ENCODE measurements at places on chromosomes 16 and 17.

DNA sequence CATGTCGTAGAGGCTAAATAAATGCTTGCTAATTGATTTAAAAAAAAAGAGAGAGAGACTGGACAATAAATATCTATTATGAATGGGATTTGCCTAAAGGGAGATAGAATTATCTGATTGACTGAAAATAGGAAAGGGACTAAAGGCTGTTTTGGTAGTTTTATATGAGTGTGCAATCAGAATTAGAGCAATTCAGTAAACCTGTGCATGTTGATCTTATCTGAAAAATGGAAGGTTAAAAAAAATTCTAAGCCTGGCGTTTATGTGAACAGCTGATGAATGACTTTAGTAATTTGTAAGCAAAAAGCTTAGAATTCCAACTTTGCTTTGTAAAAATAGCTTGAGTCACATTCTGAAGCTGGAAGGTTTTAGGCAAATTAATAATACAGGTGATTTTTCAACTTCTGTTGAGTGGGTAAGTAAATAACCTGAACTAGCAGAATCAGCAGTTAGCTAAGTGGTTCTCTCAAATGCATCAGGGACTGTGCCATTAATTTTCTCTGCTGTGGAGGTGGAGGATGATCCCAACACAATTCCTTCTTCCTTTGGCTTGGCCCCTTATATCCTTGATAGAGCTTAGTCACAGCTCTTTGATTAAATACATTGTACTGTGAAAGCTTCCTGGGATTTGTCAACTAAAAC lies 254.4 kb downstream of the PHKB start:
- DNase-seq, result no peak

GRCh38 chr17:15456972-15457722 lies 10.3 kb downstream of the CDRT4 start:
- no peak for DNase-seq

- no peak for DNase-seq
These were observed 292.8 kb downstream of the SEC14L1 start for GRCh38 chr17:77433385-77434135.

GRCh38 chr17:17689312-17689711 lies 8.1 kb downstream of the RAI1 start:
- no peak for DNase-seq

DNA sequence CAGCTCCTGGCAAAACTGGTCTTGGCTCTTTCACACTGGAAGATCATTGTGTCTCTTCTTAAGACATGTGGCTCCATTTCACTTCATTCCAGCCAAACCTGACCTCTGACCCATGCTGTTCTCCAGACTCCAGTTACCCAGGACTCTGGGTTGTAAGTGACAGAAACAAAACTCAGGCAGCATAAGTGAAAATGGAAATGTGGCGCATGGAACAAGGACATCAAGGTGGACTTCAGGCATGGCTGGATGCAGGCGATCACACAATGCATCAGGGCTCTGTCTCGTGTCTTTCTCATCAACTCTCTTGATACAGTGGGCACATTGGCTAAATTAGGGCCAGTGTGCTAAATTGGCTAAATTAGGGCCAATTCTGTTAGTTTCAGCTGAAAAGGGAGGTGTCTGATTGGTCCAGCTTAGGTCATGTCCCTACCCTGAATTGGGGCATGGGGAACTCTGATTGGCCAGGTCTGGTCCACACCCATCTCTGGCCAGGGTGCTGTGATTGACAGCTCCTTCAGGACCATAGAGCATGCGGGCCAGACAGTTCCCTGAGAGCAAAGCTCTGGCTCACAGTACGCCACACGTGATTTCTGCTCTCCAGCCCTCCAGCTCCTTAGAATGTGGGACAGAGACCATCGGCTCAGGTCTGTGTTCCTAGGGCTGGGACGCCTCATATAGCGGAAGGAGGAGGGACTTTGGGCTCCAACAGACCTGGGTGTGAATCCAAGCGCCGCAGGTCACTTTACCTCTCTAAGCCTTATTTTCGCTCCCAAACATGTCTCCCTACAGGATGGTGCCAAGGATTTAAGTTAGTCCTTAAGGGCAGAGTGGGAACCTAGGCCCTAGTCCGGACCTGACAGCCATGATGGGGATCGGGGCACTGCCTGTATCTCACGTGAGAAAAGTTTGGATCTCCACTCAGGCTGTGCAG lies 17.5 kb downstream of the SOCS1 start:
- DNase-seq, result no peak

- no peak for DNase-seq
These were observed 804.4 kb upstream of the RBFOX1 start for GRCh38 chr16:6528217-6528616.

- no peak for DNase-seq
These were observed 49.5 kb downstream of the GPRC5B start for GRCh38 chr16:19835196-19835595.

Measured in CD4-positive, alpha-beta memory T cell (primary cell).